Stimulated activated CD4-positive, alpha-beta T cell treated with anti-CD3 and anti-CD28 coated beads, Interleukin-1b, Interleukin-23, amount 100 ng/mL, for 1 hour (primary cell): ENCODE measurements at places on chromosomes 11 and 22.
A peak's percentile ranks its signal among the peaks of the same experiment; 100 is the strongest.

DNA sequence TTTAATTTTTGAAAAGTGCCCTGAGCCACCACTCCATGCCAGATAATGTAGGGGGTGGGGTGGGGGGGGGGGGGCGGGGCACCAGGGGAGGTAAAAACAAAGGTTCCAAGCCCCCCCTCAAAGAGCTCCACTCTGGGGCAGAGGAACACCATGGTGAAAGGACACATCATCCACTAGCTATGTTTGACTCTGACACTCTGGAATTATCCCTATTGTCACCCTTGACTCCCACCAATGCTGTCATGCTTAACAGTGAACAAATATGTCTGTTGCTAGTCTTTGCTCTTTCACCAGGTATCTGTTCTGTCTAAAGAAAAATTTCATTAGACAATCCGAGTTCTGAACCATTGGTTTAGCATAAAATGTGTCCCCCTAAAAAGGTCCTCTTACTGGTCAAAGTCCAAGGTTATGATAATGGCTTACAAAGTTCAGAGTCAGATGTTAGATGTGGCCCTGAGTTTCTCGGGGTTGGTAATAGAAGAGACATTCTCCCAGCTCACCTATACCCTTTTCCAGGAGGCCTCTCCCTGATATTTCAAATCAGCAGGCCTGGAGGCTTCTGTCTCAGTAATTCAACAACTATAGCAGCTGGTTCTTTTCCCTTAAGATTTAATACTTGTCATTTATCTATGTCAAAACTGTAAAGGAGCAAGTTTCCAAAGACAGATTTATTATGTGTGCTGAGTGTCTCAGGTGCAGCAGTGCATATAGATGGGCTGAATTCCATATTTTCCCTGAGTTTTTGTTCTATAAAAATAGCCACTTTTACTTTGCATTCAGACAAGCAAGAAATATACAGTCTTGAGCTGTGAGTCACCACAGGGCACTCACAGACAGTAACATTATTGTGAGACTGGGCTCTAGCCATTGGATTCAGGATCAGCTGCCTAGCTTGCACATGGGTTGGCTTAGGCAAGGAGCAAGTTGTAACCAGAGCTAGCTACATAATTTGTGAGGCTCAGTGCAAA, 174.1 kb downstream of the CSNK2A3 start:
- DNase-seq: no peak

GRCh38 chr11:129578006-129578405, 202.4 kb downstream of the BARX2 start:
- no peak for DNase-seq

GRCh38 chr22:47401592-47401898, 639.1 kb downstream of the TBC1D22A start:
- DNase-seq: no peak

- DNase-seq: no peak
These were observed 16.9 kb upstream of the RELT start for GRCh38 chr11:73359341-73359740.

DNA sequence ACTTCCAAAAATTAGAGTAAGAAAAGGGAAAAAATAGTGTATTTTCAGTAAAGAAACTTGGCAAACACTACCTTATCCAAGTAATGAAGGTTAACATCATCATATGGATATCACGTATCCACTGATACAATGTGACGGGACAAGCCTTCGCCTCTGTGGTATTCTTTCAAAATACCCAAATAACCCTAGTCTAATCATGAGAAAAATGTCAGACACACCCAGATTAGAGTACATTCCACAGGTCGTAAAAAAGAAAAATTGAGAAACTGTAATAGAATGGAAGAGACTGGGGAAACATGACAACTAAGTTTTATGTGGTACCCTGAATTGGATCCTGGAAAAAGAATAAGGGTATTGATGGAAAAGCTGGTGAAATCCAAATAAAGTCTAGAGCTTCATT, 48.9 kb downstream of the NARS2 start:
- no peak for DNase-seq

GRCh38 chr22:35852076-35852475, 134.4 kb downstream of the APOL5 start:
- DNase-seq: no peak

GRCh38 chr11:112837162-112837826, 123.9 kb upstream of the NCAM1 start:
- no peak for DNase-seq

DNA sequence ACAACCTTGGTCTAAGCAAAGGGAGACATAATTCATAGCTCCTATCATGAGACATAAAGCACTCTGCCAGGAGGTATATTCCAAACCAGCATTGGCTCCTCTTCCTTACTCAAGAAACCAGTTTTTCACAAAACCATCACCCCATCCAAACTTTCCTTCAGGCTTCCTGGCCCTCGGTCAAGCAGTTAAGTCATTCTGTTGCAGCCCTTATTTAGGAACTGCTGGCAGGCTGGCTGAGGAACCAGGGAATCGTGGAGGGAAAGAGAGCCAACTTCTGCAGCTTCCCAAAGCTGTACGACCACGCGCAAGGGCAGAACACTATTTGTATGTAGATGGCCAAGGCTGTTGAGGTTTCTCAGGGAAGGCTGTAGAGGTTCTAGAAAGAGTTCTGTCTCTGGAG, 680 bp downstream of the IFT46 start:
- DNase-seq: no peak

- DNase-seq: no peak
These were observed 6.7 kb downstream of the CD5 start for GRCh38 chr11:61108847-61109585.

DNA sequence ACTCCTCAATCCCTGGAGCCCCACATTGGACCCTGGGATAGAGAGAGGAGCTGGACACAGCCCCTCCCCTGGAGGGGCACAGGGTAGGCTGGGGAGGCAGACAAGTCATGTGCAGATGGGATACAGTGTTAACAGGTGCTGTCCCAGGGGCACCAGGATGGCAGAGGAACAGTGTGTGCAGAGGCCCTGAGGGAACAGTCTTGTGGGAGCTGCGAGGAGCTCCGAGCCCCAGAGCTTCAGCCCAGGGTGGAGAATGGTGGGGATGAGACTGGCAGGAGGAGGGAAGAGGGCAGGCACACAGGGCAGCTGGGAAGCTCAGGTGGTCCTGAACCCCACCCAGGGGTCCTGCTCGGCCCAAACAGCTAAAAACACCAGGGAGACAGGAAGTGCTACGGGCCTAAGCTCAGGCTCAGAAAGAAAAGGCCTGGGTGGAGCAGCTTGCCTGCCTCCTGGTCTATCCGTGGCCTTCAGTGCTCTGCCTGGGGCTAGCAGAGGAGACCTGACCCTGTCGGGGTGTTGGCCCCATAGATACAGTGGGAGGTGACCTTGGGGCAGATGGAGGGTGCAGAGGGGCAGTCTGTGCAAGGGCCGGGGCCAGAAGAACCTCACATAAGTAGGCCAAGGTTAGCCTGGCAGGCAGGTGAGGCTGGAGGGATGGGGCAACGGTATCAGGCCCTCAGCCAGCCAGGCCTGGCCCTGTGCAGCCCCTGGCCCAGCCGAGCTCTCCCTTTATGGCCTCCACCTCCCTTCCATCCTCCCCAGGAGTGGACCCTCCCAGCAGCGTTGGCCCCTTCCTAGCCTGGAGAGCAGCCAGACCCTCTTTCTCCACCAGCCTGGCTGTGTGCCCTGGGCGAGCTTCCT, 15.4 kb downstream of the CAPN5 start:
- no peak for DNase-seq

GRCh38 chr11:127039591-127039990, 39.0 kb upstream of the KIRREL3 start:
- no peak for DNase-seq

DNA sequence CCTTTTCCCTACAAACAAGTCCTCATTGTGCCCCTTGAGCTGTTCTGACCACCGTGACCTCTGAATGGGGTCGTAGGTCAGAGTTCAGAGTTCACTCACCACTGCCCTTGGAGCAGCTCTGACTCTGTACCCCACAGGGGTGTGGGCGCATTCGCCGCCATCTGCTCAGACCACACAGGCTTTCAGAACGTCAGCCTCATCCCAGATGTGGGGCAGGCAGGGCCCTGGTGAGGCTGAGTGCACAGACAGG, 14.8 kb upstream of the MUC5B start:
- DNase-seq: no peak

GRCh38 chr22:28025866-28026575, 107.0 kb upstream of the PITPNB start:
- DNase-seq: no peak

- no peak for DNase-seq
These were observed 261.2 kb upstream of the UBASH3B start for GRCh38 chr11:122394313-122394712.

GRCh38 chr11:8566613-8567210, 27.3 kb downstream of the STK33 start:
- no peak for DNase-seq

- no peak for DNase-seq
These were observed 43.6 kb downstream of the IGF2 start for GRCh38 chr11:2095542-2095941.

DNA sequence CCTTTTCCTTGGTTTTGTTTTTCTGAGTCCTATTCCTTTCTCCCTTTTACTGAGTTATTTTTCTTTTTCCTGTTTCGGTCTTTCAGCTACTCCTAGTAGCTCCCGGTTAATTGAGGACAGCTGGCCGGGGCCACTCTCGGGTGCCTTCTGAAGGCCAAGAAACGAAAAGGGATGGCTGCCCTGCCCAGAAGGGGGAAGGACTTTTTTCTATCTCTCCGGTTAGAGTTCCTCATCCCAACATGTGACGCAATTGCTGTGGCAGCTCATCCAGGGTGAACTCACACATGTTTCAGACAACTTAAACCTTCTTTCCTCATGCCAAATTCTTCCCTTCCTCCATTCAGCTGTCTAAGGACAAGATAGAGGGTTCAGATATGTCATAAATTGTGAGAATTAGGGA, 83.6 kb downstream of the PIWIL4 start:
- no peak for DNase-seq

DNA sequence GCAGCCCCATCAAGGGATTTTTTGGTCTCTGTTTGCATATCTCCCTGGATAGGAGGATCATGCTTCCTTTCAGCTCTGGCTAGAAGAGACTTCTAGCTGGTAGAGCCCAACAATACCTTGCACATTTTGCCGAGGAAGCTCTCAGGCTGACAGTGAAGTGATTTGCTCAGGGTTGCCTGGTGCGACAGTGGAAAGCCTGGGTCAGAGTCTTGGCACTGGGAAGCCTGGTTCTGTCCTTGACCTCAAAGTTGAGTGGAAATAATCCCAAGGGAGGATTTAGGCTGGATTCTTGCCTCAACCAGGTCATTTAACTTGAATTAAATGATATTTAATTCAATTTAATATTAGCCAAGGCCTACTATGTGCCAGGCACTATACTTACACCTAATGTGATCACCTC, 24.4 kb upstream of the ALG8 start:
- DNase-seq: no peak

GRCh38 chr11:76025068-76025467, 181.2 kb downstream of the WNT11 start:
- DNase-seq: no peak

DNA sequence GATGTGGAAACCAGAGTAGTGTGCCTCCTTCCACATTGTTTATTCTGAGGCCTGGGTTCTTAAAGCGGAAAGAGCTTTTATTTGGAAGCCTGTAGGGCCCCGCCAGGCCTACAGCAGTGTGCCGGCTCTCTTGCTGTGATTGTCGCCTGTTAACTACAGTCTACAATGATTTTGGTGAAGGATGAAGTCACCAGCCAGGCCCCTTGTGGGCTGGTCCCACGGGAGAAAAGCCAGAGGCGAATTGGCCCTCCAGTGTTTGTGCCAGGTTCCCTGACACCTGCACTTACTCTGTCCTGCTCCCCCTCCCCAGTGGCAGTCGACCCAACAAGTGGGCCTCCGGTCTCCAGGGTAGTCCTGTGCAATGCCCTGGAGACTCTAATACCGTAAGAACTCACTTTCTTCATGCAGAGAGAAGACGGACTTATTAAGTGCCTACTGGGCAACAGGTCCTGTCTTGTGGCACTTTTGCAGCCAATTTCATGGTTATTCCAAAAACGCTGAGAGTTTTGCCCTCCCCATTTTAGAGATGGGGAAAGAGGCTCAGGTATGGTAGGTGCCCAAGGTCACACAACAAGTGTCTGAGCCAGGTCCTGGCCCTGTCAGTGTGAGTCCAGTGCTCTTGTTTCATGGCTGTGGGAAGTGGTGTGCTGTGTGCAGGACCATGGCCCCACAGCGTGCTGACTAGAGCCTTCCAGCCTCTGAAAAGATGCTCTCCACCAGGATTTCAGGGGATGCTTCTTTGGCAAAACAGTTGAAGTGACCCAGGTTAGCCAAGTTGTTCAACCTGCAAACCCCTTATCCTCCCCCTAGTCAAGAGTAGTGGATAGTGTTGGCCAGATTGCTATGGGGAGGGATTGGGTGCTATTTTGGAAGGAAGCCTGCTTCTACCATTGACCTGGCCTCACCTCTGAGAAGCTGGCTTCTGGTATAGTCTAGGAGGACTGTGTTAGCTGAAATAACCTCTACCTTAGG, 1.4 kb downstream of the MICAL2 start:
- no peak for DNase-seq

GRCh38 chr11:114566276-114566675, 6.6 kb upstream of the NXPE1 start:
- DNase-seq: no peak

DNA sequence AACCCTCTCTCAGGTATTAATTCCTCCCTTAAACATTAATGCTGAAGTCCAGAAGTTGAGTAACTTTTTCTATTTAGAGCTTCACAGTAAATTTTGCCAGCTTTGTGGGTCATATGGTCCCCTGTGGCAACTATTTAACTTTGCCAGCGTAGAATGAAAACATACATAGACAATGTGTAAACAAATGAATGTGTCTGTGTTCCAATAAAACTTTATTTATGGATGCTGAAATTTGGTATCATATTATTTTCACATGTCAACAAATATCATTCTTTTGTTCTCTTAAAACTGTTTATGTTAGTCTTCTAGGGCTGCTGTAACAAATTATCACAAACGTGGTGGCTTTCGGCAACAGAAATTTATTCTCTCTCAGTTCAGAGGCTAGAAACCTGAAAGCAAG, 85.1 kb downstream of the TMEM135 start:
- no peak for DNase-seq

DNA sequence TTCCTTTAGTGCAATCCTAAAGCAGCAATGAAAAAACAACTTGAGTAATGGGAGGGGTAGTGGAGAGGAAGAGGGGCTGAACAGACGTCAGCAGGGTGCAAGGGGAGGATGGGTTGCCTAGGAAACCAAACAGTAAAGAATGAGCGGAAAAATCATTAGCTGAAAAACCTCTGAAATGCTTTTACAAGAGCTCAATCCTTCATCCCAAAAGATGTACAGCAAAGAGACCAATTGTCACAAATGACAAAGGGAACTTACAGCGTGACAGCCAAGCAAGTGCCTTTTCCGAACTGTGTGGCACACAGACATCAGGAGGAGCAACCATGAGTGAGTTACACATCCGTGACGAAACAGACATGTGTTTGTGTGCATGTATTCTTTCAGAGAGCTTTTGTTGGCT, 104.6 kb downstream of the SIK3 start:
- DNase-seq: no peak

GRCh38 chr22:35648066-35649025, at the start of gene APOL6:
TSS of gene APOL6 (plus strand) at chr22:35648446. CDS start at chr22:35656426, 7,980 bp downstream.
- peak; percentile 30 for DNase-seq

- no peak for DNase-seq
These were observed 146.4 kb upstream of the UBASH3B start for GRCh38 chr11:122509091-122509490.

GRCh38 chr11:78281511-78281910, 92.8 kb downstream of the USP35 start:
- DNase-seq: no peak
